ENCODE measurements at places on chromosomes 5 and 9. TPM values are rescaled to one million over a fixed set of nuclear protein-coding genes. Genes with fewer than 3 reads are reported as not detected.

The HAVCR1 gene
- total RNA-seq, result not detected

The SLC45A2 gene
- 0.32 TPM for total RNA-seq

The PCDHB11 gene
- total RNA-seq, result 1.9 TPM

The SH3RF2 gene
- total RNA-seq, result 151 TPM

The SPARC gene
- 896 TPM for total RNA-seq

The AMBP gene
- 0.81 TPM for total RNA-seq

The TMEM232 gene
- total RNA-seq, result 3.2 TPM

The MELK gene
- total RNA-seq, result 0.89 TPM

GRCh38 chr5:72171667-72172066 lies 64.4 kb downstream of the MAP1B start:
- DNase-seq, result no peak

DNA sequence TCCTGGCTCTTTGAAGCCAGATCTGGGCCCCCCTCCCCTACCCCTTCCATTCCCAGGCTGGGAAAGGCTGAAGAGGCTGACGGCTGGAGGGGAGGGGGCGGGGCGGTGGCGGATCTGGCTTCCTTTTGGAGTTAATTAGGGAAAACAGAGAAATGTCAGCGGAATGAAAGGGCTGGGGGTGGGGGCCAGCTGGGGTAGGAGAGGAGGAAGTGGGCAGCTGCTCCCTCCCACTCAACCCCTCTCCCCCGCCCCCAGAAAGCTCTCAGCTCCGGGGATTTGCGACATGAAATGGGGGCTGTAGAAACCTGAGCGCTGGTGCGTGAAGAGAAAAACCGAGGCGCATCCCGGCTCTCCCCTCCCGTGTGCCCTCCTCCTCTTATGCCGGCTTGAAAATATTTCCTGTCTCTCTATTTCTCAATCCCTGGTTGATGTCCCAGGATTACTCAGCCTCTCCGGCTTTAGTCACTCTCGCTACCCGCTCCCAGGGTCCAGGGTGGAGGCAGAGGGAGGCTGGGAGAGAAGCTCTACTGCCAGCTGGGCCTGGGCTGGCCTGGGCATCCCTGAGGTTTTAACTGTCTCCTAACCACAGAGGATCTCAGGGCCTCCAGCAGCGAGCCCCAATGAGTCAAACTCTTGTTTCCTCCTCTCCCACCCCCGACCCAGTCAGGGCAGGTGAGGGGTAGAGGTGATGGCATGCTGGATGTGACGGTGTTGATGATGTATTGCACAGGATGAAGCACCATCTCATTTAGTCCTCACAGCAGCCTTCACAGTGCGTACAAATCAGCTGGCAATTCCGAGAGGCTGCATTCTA lies 20.1 kb downstream of the PCDHGC5 start:
- DNase-seq, result peak; percentile 86

- DNase-seq, result peak; percentile 84
Measured at GRCh38 chr5:67792891-67793290, 422.7 kb upstream of the PIK3R1 start.

GRCh38 chr5:27705661-27706060 lies 667.3 kb upstream of the CDH9 start:
- no peak for DNase-seq

DNA sequence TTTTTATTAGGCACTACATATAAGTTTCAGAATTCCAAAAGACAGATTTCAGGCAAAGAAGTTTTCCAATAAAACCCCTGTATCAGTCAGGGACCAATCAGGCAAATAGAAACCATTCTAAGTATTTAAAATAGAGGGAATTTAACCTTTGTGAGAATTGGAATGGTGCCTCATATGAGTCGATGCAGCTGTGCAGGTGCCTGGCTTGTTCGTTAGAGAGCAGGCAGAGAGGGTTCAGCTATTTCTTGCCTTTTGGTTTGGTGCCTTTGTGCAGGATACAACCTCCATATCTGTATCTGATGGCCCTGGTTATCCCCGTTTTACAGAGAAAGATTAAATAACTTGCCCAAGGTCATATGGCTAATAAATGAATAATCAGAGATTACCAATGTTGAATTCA lies 6.0 kb upstream of the DDX4 start:
- DNase-seq, result no peak

GRCh38 chr9:81379655-81380054 lies 309.7 kb downstream of the TLE1 start:
- no peak for DNase-seq

DNA sequence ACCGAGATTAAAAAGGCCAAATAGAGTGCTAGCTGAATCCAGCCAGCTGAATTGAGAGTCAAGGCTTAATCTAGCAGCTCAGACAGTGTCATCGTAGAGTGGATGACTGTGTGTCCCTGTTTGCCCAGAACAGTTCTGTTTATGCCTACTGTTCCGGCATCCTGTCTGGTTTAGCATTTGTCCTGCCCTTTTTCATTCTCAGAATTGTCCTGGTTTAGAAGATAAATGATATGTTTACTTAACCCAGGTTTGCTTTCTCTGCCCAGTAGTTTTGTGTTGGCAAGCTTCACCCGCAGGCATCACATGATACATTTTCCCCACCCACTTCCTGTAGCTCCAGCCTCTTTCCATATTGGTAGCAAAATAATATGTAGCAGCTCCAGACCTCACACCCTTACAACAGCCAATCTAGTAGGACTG lies 41.3 kb upstream of the ZSWIM6 start:
- DNase-seq, result no peak

GRCh38 chr9:85964526-85964925 lies 23.6 kb downstream of the NAA35 start:
- no peak for DNase-seq

DNA sequence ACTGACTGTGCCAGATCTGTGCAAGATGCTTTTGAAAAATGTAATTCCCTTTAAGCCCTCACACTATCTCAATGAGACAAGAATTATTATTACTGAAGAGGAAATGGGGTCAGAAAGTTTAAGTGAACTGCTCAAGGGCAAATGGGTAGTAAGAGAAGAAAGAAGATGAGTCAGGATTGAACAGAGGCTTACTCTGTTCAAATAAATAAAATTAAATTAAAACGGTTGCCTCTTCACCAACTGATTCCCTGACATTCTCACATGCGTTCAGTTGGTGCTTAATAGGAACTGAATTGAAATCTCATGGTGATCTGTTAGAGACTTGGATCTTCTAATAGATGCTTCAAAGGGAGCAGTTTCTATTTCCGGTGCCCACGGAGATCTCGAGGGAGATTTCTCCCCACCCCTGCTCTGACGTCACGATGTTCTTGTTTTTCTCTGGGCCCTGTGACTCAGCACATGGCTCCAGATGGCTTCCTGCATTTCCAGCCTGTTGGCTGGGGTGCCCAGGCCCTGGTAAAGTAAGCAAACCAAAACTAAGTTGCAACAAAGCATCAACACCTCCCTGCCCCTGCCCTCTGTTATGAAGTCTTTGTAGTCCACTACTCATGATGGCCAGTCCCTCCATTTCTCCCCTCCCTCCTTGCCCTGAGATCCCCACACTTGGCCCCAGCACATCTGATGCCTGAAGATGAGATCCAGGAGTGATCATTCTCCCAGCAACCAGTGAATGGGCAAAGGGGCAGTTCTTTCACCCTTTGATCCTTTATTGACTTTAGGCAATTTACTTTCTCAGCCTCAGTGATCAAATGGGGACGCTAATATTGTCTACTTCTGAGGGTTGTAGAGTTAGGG lies 106.1 kb upstream of the CPEB4 start:
- DNase-seq, result peak; percentile 85

DNA sequence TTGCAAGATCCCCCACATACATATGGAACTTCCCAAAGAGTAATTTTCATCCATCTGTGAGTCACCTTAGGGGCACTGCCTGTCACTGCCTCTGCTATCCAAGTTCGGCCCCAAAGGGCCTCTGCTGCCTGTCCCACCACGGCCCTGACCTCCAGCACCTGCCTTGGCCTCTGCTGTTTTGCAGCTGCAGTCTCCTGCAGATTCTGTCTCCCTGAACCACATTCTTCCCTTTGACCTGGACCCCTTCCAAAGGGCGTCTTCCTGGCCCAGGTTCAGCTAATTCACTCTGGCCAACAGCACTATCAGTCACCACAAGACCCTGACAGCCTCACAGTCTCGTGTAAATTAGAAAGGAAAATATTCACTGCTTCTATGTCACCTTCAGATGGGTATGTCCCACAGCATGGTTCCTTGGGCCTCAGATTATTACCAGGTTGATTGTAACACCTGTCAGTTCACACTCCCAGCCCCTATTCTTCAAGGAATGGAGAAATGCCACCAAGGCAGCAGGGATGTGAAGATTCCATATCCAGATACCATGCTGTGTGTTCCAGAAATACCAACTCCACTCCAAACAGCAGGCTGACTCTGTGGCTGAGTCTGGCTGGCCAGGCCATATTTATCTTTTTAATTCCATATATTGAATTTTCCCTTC lies 479.3 kb downstream of the ARHGEF28 start:
- DNase-seq, result peak; percentile 47

GRCh38 chr9:116927726-116928125 lies 240.6 kb downstream of the TRIM32 start:
- no peak for DNase-seq

DNA sequence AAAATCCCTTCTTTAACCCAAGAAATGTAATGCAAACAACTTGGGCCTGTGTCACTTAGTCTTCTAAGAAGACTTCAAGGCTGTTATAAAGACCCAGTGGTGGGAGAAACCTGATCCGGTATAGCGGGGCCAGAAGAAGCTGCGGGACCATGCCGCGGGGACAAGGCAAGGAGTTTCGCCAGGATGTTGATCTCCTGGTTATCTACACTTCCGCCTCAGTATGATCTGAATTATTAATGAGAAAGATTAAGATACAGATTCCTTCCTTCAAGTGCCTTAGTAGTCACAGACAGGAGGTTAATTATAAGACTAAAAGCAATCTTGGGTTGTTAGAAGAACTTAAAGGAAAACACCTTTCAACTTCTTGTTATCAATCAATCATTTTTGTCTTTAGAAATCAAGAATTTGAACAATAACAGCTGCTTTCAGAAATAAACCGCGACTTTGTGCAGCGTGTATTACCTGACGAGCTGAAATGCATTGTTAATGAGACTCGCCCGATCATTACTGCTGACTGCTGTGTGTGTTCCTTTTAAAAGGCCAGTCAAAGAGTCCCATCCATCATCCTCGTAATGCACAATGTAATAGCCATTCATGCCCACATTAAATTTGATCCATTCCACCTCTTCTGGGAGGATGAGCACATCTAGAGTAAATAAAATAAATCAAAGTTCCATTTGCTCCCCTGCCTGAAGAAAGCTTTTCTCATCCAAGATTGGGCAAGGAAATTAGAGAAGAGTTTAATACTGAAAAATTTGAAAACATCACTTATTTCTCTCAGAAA lies 22.2 kb downstream of the ERAP1 start:
- no peak for DNase-seq

Data from right cardiac atrium (tissue), 5 donors.